Ammon's horn (tissue), 1 donor: ENCODE measurements at places on chromosomes 7 and 10.

DNA sequence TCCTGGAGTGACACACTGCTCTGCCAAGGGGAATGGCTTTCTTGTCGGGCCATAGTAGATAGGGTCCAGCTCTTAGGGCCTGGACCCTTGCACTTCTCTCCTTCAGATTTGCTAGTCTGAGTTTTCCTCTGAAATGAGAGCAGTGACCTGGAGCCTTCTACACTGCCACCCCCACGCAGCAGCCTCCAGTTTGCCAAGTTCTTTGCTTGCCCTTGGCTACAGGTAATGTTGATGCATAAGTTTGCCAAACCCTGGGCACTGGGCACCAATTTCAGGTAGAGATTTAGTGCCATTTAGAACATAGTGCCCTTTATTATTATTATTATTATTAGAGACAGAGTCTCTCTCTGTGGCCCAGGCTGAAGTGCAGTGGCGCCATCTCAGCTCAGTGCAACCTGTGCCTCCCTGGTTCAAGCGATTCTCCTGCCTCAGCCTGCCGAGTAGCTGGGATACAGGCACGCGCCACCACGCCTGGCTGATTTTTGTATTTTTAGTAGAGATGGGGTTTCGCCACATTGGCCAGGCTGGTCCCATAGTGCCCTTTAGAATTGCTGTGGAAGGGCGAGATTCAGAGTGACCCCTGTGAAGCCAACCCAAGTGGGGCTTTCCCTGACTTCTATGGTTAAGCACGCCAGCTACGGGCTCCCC is 14.5 kb downstream of the EEPD1 start:
- DNase-seq, result no peak

- no peak for DNase-seq
Observed at GRCh38 chr7:122988333-122988732, 7.2 kb downstream of the TAS2R16 start.

- DNase-seq, result no peak
Observed at GRCh38 chr7:28592861-28593260, 180.5 kb downstream of the CREB5 start.

DNA sequence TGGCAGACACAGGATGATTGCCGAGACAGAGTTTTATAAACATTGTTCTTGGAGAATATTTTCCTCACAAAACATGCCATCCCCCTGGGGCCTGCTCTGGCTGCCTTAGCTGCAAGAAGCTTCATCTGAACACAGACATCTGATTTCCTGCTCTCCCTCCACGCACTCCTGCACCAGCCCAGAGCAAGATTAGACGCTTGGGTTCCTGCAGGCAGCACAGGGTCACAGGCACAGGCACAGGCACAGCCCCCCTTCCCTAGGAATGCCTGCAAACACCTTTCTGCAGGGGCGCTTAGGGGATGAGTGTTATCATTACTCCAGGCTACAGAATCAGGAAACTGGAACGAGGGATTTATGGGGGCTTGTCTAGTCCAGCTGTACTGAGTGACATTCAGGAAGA is 450.3 kb downstream of the GRID1 start:
- DNase-seq, result no peak

DNA sequence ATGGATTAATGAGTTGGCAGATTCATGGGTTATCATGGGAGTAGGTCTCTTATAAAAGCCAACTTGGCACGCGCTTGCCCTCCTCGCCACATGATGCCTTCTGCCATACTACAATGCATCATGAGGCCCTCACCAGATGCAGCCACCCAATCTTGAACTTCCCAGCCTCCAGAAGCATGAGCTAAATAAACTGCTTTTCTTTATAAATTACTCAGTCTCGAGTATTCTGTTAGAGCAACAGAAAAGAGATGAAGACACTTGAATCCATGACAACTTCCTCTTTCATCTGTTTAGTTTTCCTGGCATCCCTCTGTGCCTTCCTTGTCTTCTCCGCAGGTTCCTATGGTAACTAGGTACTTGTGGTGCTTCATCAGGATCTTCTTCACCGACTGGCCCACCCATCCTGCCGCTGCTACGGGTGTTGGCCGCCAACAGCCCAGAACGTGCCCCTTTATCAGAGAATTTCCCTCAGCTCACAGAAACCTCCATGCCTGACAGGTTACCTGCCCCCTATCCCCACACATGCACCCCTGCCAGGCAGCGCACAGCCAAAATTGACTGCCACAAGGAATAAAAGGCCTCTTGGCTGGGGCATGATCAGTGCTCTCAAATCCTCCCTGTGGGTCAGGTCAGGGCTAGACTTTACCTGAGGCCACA is 28.0 kb upstream of the PPIF start:
- no peak for DNase-seq

GRCh38 chr10:100864978-100865377 is 47.8 kb upstream of the SLF2 start:
- DNase-seq, result no peak

DNA sequence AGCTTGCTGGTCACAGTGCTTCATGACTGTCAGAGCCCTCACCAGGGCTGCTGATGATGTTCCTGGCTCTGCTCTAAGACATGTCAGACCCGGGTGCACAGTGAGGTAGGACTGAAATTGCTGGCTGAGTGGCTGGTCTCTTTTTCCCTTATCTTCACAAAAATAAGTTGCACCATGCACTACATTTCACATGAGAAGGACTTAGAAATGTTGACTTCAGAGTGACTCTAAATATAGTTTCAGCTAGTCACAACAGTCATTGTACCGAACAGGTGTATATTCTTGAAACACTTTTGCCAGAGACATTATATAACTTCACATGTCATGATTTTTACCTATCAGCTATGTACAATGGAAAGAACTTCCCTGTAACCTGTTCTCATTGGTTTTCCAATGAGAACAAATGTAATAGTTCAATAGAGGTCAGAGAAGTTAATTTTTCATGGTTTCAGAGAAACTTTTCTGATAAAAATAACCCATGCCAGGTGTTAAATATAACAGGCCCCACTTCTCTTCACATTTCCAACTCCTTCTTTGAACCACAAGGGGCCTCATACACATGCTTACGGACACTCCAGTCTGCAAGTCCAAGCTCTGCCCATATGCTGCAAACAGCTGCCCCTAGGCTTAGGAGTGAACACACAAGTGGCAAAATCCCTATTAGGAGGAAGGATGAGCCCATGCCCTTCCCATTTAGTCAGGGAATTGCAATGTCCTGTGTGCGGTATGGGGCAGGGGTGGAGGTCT is 115.6 kb downstream of the CDK6 start:
- DNase-seq, result no peak
